ENCODE measurements at places on chromosomes 16 and 17.

DNA sequence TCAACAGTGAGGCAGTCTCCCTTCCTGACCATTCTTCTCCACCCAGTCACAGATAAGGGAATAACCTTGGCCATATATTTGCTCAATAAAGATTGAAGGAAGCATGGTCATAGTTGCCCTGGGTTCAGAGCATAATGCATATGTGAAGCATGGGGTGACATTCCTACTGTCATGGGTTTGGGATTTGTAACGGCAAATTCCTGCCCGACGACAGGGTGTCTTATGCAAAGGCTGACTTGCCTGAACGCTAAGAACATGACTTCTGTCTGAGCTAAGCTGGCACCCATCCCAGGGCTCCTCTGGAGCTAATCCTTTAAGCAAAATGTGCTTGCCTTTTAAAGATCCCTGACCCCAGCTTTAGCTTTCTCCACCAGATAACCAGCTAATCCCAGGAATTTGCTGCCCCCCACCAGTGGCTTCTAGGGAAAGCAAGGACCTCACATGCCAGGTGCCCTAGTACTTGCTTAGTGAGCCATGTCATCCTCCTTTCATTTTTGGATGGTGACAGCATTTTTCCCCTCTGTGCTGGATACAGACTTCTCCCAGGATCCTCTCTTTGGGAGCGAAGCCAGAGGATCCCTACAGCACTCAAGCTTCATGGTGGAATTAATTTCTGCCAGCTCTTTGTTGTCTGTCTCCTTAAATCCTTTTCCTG lies 11.7 kb downstream of the SLC7A6OS start:
- DNase-seq: no peak

DNA sequence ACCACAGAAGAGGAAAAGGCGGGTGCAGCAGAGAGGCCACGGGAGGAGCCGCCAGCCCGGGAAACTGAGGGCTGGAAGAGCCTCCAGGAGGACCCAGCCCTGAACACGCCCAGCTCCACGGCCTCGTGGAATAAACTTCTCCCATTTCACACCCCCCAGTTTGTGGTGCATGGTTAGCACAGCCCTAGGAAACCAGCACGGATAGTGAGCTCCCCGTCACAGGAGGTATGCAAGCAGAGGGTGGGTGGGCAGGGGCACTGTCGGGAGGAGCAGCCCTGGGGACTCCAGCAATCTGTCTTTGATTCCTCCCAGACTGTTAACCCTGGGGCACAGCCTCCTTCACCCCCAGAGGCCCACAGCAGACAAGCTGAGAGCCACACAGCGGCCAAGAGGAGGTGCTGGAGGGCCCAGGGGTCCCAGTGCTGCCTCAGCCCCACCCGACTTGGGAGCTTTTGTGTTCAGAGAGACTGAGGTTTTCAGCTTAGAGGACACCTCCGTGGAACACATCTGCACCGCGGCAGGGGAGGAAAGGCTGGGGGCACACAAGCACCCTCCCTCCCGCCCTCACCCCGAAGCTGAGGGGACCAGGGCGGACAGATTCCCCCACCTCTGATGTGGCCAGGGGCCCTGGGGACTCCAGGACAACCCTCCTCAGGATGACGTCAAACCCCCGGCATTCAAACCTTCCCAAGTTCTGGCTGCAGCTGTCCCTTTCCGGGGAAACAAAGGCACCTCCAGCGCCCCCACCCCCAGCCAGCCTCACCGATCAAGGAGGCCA lies 1.7 kb upstream of the IL17C start:
- no peak for DNase-seq

- no peak for DNase-seq
These were observed 85.2 kb upstream of the NKD1 start for GRCh38 chr16:50462793-50463507.

GRCh38 chr17:82611140-82612058 lies 36.8 kb downstream of the WDR45B start:
- no peak for DNase-seq

GRCh38 chr17:82353484-82353883 lies 5.6 kb upstream of the TEX19 start:
- no peak for DNase-seq

DNA sequence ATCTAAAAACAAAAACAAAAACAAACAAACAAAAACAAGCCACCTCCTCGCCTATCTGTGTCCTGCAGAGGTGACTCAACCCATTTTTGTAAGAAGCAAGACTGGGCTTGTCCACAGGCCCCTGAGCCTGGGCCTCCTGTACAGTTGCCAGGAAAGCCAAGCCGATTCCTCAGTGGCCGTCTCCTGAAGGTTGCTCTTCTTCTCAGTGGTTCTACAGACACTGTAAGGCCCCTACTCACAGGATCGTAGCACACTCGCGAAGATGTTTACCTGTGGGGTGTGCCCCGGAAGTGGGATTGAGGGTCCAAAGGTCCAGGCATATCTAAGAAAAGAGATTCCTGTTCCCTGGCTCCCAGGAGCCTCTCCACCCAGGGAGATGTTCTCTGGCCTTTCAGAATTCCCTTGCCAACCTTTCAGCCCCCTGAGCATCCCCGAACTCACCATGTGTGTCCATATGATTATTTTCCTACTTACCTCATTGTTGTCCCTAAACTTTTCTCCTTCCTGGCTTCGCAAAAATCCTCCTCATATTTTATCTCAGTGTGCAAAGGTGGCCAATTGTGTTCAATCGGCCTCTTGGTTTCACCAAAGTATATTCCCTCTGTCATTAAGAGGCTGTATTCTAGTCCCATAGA lies 7.5 kb upstream of the CES3 start:
- DNase-seq: no peak

DNA sequence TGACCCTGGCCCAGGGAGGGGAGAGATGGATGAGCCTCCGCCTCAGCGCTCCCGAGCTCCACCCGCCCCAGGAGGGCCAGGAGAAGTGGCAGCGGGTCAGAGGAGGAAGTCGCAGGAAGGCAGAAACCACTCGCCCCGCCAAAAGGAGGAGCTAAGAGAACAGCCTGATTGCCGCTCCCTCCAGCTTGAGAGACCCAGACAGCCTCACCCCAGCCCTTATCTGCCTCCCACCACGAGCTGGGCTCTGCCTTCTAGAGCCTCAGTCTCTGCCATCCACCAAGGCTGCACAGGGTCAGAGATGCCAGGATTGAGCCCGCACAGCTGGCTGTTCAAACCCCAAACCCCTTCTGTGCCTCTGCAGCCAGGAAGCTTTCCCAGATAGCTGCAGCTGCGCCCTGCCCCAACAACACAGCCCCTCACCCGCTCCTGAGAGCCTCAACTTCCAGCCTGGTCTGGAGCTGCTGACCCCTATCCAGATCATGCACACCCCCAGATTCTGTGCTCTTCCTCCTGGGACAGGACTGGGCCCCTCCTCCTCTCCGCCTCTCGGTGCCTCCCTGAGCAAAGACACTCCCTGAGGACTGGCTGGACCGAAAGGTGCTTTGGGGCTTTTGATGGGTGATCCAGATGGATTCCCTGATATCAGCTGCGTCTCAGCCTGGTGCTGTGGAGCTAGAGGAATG lies 1.0 kb upstream of the ATP2A3 start:
- DNase-seq: peak; percentile 78

- DNase-seq: no peak
These were observed 2.5 kb downstream of the VAT1L start for GRCh38 chr16:77790912-77791311.

- DNase-seq: no peak
These were observed 15.8 kb upstream of the NDUFAB1 start for GRCh38 chr16:23611936-23612335.

- DNase-seq: no peak
These were observed 2.7 kb downstream of the TXNDC17 start for GRCh38 chr17:6643451-6644125.

GRCh38 chr16:14193316-14193871 lies 122.3 kb downstream of the MRTFB start:
- peak; percentile 25 for DNase-seq

DNA sequence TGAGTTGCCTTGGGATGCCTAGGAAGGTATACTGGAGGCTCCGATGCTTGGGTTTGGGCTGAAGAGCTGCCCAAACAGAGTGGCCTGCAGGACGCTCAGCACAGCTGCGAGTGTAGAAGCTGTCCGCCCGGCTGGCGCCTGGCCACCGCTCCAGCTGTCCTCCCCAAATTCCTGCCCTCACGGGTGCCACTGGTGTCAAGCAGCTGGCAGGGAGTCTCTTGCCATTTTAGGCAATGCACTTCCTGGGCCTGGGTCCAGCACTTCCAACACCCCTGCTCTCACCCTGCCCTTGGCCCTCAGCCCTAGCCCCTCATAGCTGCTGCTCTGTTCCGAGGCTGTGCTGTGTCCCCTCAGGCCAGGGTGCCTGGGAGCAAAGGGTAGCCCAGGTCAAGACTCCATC lies 5.2 kb upstream of the PKMYT1 start:
- no peak for DNase-seq

DNA sequence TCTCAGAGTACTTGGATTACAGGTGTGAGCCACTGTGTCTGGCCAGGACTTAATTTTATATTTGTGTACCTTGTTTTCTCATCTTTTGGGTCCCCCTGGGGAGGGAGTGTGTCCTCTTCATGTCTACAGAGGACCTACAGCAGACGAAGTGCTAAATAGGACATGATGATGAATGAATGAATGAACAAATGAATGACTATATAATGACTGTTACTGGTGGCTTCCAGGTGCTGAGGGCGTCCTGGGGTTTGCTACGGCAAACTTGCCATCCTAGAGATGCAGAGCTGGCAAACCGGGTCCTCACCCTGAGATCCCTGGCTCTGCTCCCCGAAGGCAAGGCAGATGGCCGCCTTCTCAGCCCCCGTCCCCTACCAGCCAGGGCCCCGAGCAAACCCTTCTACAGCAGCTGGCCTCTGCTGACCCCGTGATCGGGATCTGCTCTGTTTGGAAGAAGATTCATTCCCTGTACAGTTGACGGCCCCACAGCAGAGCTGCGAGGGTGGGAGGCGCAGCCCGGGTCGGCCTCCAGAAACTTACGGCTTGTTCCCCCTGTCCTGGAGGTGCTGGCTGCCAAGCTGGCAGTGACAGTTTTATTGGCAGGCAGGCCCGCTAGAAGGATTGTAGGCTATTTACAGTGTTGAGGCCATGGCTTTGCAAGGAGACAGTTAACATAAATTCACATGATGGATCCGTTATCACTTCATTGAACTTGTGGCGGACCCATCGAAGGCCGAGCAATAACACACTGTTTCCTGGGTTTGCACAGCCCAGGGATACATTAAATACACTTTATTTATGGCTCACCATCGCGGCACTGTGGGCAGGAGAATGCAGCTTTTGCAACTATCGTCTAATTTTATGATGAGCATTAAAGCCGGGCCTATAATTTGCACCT lies 197.7 kb upstream of the GSE1 start:
- DNase-seq: no peak

DNA sequence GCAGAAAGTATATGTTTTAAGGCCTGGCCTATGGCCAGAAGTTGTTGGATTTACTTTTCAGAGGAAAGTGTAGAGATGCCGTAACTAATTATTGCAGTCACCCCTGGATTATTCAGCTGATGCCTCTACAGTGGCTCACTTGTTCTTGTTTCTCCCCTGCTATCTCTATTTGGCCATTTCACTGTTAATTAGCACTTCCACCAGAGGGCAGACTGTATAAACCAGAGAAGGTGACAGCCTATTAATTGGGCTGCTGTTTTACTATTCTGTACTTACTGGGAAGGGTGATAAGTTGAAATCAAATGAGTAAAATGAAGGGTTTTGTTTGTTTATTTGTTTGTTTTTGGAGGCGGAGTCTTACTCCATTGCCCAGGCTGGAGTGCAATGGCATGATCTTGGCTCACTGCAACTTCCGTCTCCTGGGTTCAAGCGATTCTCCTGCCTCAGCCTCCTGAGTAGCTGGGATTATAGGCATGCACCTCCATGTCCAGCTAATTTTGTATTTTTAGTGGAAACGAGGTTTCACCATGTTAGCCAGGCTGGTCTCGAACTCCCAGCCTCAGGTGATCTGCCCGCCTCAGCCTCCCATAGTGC lies 66.0 kb downstream of the CDK12 start:
- no peak for DNase-seq

DNA sequence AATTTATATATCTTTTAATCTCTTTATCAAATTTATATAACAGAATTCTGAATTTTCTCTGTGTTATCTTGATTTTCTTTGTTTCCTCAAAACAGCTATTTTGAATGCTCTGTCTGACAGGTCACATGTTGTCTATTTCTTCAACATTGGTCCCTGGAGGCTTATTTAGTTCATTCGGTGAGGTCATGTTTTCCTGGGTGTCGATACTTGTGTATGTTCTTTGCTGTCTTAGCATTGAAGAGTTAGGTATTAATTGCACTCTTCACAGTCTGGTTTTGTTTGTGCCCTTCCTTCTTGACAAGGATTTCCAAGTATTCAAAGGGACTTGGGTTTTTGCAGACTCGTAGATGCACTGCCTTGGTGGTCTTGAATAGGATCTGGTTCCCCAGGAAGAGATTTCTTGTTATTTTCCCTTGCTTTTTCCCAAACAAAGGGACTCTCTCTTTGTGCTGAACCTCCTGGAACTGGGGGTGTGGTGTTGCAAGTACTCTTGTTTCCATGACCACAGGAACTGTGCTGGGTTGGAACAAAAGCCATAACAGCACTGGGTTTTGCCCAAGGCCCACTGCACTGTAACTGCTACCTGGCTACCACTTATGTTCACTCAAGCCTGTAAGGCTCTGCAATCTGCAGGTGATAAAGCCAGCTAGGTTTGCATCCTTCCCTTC lies 1483.0 kb downstream of the CDH8 start:
- no peak for DNase-seq

- DNase-seq: no peak
These were observed 119.4 kb downstream of the KCNJ2 start for GRCh38 chr17:70288540-70289290.

DNA sequence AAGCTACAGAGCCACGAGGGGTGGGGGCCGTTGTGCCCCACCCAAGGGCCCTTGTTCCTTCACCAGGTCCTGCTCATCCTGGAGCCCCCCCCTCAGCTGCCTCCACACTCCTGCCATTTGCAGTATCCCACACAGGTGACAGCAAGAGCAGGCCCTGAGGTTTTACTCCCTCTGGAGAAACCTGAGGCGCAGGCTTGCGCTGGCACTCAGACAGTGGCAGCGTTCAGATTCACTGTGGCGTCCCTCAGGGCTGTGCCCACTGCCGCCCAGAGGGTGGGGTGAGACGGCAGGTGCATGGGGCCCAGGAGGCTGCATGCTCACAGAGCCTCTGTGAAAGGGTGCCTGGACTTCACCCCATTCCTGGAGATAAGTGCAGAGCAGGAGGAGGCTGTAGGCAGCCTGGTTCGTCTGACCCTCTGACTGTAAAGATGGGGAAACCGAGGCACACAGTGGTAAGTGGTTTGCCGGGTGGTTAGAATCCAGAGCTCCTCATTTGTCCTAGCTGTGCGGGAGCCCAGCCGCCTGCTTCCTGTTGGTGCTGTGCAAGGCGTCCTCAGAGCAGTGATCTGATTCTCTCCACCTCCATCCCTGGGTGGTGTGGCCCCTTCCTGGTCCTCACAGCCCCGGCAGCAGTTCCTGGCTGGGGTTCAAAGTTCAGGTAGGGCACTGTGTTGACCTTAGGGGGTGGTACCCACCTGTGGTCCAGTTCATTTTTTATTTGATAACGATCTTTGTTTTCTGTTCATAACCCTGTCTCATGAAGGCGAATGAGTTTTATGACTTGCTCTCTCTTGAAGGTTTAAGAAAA lies 1.6 kb downstream of the SPIRE2 start:
- no peak for DNase-seq
